ENCODE measurements at places on chromosomes 11 and 22.

GRCh38 chr22:30014244-30014643 lies 66.0 kb upstream of the HORMAD2 start:
- no peak for DNase-seq

DNA sequence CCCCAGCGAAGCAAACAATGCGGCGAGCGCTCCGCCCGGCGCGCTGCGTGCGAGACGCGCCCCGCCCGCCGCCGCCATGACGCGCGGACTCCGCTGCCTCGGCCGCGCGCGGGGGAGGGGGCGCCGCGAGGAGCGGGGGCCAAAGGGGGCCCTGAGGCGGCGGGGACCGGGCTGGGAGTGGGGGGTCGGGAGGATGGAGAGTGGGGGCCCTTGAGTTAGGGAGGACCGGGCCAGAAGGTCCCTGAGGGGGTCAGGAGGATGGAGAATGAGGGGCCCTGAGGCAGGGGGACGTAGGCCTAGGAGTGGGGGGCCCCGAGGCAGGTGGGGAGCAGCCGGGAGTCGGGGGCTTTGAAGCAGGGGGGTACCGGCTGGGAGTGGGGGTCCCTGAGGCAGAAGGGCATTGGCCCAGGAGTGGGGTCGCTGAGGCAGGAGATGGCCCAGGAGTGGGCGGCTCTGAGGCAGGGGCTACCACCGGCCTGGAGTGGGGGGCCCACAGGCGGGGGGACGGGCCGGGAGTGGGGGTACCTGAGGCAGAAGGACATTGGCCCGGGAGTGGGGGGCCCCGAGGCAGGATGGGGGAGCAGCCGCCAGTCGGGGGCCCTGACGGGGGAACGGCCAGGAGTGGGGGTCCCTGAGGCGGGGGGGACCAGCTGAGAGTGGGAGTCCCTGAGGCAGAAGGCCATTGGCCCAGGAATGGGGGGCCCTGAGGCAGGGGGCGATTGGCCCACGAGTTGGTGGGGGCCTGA lies at the start of gene BRD1:
Gene BRD1, minus strand, starts transcription at position 21 of the 746 bp plus-strand sequence. CDS start 3,556 bp downstream, outside the sequence.
- DNase-seq, result no peak

GRCh38 chr11:16114431-16114830 lies 241.9 kb downstream of the SOX6 start:
- DNase-seq, result no peak

DNA sequence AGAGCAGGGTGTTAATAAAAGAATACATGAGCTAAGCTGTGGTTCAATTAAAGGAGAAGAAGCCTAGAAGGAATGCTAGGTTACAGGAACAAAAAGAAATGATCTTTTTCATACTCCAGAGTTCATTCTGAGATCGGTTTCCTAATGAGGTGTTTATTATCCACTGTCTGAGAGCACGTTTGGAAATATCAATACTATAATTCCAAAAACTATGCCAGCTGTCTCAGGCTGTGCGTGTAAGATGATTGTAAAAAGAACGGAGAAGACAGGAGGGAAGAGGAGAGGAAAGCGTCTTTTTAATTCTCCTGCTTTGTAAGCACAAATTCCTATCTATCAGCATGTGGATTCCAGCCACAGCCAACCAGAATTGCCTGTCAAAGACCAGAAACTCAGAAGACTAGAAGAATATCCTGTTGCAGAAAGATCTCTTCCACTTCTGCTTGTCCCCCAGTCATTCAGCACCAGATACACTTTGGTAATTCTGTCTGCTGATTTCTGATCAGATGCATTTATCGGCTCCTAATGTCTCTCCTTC lies 25.7 kb downstream of the APOL5 start:
- no peak for DNase-seq

DNA sequence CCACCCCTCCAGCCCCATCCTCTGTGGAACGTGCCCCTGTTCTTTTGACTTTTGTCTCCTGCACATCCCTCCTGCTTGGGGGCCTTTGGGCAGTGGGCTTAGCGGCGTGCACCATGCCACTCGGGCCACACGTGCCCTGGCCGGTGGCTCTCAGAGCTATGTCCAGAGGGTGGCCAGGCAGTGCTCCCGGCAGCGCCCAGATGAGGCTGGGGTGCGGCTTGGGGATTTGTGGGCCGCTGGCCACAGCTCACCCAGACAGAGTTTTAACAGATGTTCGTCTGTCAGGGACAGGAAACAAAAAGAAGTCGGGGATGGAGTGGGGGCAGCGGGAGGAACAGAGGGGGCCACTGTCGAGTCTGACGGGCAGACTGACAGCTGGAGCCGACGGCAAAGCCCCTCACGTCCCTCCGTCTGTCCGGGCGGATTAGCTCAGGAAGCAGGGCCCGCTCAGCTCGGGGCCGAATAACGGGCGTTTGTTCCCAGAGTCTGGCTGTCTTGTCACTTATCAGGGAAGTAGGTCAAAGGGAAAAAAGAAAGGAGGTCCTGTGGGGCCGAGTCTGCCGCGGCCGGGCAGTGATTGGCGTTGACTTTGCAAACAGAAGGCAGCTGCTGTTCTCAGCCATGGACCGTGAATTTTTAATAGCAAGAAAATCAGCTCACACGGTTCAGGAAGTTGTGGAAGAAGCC lies 61.6 kb downstream of the LRP5 start:
- no peak for DNase-seq
